ENCODE measurements at places on chromosomes 12 and 14. TPM values are rescaled to one million over a fixed set of nuclear protein-coding genes. Genes with fewer than 3 reads are reported as not detected.

Gene RFX4
- not detected for polyA plus RNA-seq

Gene CNTN1
- polyA plus RNA-seq: not detected

Gene GLS2
- polyA plus RNA-seq: 5.0 TPM

Gene SLCO1A2
- not detected for polyA plus RNA-seq

Gene DHRS2
- polyA plus RNA-seq: not detected

Gene E2F7
- not detected for polyA plus RNA-seq

Gene GRIP1
- 0.52 TPM for polyA plus RNA-seq

Gene DCAF4
- 7.2 TPM for polyA plus RNA-seq

Gene TGFB3
- 0.29 TPM for polyA plus RNA-seq

Gene RNF212B
- polyA plus RNA-seq: not detected

Gene AQP2
- polyA plus RNA-seq: not detected

Gene RNASE3
- polyA plus RNA-seq: not detected

Gene TBC1D30
- not detected for polyA plus RNA-seq

Gene FAM181A
- not detected for polyA plus RNA-seq

Gene LIN7A
- not detected for polyA plus RNA-seq

Gene B3GNT4
- not detected for polyA plus RNA-seq

Gene RASSF9
- polyA plus RNA-seq: not detected

Gene KLRK1
- 1.4 TPM for polyA plus RNA-seq

Gene NYNRIN
- polyA plus RNA-seq: not detected

Data from CD4-positive, alpha-beta memory T cell (primary cell).